Urinary bladder (tissue), 4 donors: ENCODE measurements at places on chromosomes 11 and 22. TPM values are rescaled to one million over a fixed set of nuclear protein-coding genes. Genes with fewer than 3 reads are reported as not detected.

OTUB1 gene
- total RNA-seq, result 19.5 TPM

HEPHL1 gene
- total RNA-seq, result not detected

INS gene
- not detected for total RNA-seq

DNAJB7 gene
- not detected for total RNA-seq

CHADL gene
- 1.8 TPM for total RNA-seq

LINC01488 gene
- not detected for total RNA-seq

OR51M1 gene
- total RNA-seq, result not detected

ANO1 gene
- total RNA-seq, result 15.0 TPM

APOBEC3F gene
- total RNA-seq, result 4.7 TPM

CAVIN3 gene
- total RNA-seq, result 36.7 TPM

OR5AN1 gene
- total RNA-seq, result not detected

HINFP gene
- total RNA-seq, result 16.5 TPM

- DNase-seq, result peak; percentile 46
Measured at GRCh38 chr22:49951000-49951677, 9.4 kb upstream of the PIM3 start.

DNA sequence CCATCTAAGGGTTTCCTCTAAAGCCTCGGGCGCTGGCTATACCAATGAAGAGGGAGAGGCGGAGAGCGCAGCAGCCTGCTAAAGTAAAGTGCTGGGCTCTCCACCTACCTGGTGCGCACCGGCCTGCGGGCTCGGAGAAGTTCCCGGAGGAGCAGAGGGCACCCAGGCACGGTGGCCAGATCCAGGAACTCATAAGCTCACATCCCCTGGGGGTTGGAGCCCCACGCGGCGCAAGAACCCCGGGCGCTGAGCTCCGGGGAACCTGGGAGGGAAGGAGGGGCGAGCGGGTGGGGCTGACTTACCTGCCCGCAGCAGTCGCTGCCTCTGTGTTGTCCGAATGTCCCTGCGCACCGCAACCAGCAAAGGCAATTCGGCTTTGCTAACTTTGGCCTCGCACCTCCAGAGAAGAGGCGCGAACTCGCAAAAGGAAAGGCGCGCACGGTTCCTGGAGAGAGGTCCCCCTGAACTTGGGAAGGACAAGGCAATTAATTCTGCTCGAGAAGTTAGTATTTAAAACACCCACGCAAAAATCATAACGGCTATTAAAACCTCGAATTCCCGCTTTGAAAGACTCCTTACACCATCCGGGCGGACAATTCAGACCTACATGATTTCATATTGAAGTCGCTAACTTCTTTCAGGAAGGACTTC, 127.6 kb upstream of the C11orf58 start:
- DNase-seq, result no peak

GRCh38 chr22:38239101-38239761, 33.6 kb downstream of the TMEM184B start:
- no peak for DNase-seq

DNA sequence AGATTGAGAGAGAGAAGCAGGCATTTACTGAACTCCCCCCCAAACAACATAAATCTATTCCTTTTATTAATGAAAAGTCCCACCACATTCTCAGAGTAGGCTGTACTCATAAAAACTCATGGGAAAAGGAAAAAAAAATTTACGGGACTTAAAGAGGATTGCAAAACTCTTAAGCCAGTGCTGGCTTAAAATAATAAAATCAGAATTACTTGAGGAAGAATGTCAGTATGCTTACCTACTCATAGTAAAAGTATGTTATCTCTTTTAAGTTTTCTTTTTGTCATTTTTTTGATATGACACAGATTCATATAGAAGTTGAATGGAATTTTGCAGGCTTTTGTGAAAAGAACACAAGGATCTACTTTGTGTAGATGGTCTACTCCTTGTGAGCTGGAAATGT, 126.3 kb downstream of the LUZP2 start:
- DNase-seq, result peak; percentile 10

DNA sequence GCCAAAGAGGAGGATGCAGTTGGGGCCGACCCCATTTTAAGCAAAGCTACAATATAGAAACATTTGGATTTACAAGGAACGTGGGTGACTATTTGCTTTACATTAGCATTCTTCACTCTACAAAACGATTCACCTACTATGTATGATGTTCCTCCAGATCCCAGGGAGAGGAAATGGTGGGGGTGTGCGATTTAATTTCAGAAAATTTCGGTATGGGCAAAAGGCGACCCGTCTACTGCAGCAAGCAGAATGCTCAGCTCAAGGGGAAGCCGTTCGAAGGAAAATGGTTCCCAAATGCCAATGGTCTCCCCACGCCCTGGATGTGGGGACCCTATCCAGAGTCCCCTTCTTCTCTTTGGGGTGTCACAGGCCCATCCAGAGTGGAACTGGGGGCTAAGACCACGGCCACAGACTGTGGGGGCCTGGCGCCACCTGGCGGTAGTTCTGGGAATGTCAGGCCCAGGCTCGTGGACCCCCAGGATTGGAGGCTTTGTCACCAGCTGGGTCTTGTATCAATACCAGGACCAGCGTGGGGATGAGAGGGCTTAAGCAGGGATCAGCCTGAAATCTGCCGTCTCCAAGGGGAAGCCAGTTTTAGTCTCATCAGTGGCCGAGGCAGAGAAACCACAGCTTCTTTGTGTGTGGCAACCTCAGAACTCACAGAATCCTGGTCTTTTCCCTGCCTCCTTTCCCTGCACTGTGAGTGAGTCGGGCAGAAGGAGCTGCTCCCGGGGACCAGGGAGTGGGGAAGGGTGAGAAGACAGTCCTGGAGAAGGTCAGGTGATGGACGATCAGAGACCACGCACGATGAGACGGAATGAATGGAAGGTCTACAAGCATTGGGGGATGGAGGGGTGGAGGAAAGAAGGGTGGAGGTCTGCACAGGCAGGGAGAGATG, 8.4 kb downstream of the LRRC10B start:
- DNase-seq, result no peak

- DNase-seq, result no peak
Measured at GRCh38 chr11:17313349-17314231, 37.1 kb downstream of the NUCB2 start.

- no peak for DNase-seq
Measured at GRCh38 chr22:26399289-26399688, 29.8 kb upstream of the ASPHD2 start.

DNA sequence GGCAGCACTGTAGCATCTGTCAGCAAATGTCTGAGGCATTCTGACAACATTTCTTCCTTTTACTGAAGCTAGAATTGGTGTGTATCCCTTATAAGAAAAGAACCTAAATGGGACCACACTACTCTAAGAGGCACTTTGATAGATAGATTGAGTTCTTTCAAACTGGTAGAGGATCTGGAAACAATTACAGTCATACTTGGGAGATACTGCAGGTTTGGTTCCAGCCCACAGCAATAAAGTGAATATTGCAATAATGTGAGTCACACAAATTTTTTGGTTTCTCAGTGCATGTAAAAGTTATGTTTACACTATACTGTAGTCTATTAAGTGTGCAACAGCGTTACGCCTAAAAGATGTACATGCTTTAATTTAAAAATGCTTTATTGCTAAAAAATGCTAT, 96.9 kb downstream of the SBF2 start:
- DNase-seq, result no peak

DNA sequence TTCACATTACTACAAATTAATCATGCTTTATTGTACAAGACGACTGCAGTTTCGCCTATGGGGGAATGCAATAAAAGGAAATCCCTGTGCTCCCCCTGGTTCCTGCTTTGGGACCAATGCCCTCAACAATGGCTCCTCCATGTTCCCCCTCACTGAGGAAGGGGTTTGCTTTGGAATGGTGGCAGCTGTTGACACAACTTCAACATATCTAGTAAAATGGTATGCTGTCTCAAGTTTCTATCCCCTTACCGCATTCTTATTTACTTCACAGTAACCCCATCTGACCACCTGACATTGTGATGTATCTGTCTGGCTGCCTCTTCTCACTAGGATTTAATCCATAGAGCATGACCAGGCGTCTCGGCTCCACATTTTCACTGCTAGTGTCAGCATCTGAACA, 48.8 kb downstream of the PIWIL3 start:
- DNase-seq, result no peak

GRCh38 chr11:81963018-81963417, 770.6 kb downstream of the FAM181B start:
- DNase-seq, result no peak

- DNase-seq, result no peak
Measured at GRCh38 chr11:115695677-115696364, 191.6 kb upstream of the CADM1 start.

- DNase-seq, result no peak
Measured at GRCh38 chr11:134759855-134760254, 347.8 kb upstream of the B3GAT1 start.

DNA sequence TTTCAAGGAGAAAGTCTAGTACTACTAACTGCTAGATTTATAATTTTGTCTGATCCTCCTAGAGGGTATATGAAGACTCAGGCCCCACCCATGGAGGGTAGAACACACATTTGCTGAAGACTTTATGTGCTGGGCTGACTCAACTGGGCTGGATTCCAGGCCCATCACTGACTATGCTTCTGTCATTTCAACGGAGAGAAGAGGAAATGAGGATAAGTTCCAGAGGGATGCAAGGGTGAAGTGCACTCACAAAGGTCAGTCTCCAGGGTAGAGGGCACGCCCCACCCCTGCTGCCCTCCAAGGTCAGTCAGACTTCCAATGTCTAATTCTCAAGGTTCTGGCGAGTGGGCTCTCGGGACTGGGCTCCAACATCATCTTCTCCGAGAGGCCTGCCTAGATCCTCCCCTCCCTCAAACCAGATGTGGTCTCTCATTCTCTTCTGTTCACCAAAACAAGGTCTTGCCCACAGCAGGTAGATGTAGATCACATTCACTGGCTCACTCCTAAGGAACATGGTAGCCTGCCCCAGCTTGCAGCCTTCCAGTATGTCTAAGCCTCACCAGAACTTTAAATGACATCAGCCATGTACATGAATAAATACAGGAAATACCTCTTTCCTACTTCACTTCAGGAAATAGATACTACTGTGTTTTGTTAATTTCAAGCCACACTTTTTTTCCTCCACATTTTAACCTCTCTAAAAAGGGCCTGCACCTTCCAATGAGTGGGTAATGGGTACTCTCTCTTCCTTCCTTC, 7.3 kb upstream of the C11orf86 start:
- no peak for DNase-seq

DNA sequence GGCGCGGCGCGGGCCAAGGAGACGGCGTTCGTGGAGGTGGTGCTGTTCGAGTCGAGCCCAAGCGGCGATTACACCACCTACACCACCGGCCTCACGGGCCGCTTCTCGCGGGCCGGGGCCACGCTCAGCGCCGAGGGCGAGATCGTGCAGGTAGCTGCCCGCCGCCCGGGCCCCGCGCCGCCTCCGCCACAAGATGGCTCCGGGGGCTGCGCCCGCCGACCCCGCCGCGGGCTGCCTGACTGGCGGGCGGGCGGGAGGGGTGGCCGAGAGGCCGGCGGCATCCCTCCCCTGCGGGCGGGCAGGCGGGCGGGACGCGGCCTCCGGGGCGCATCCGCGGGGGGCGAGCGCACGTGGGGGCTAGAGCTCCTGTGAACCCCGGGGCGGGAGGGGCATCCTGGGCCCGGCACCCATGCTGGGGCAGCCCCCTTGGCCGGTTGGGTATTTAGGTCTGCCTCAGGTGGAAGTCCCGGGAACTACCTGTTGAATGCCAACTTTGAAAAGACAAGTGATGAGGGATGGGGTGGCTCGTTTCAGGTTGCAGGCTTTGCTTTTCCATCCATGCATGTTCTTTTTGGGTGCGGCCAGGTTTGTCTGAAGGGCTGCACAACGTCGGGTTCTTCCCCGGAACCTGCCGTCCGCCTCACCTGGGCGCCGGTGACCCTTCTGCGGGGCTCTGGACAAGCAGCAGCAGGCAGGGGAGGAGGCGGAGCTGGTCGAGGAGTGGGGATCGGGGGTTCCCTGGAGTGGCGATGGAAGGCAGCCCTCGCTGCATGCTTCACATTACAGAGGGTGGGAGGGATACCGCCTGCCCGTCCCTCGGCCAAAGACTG, 760 bp downstream of the ZNRF3 start:
- DNase-seq, result no peak

DNA sequence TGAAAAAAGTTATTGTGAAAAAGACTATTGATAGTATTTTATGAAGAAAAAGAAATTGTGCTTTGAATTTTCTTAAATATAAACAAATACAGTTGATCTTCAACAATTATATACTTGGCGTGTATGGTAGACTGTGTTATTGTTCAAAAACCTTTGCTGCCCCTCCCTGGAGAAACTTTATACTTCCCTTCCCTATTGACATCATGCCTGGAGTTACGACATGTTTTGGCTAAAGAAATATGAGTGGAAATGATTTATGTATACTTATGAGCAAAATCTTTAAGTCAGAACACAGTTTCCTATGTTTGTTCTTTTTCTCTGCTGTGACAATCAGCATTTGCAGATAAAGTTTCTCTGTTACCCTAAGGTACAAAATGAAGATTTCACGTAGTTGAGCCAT, 243.8 kb downstream of the TMEM135 start:
- DNase-seq, result peak; percentile 59

GRCh38 chr11:117859061-117859460, 17.4 kb downstream of the FXYD6 start:
- DNase-seq, result no peak
